Pons (tissue), 1 donor: ENCODE measurements at places on chromosomes 5 and 9.

- no peak for DNase-seq
Observed at GRCh38 chr5:134453016-134453415, 41.3 kb upstream of the CDKN2AIPNL start.

DNA sequence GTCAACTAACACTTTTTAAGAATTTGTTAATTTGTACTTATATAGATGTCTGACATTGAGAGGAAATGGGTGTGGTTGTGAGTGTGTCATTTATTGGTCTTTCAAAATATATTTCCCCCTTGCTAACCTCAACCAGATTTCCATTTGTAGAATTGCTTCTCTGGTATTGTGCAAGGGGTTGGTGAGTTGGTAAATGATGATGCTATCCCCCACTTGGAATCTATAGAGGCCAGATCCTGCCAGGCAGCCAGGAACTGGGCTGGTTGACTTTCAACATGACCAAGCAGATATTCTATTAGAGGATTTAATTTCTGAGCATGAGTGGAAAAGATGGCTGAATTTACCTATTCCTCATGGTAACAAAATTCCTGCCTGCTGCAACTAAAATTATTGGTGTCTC is 306.6 kb upstream of the KIF2A start:
- no peak for DNase-seq

DNA sequence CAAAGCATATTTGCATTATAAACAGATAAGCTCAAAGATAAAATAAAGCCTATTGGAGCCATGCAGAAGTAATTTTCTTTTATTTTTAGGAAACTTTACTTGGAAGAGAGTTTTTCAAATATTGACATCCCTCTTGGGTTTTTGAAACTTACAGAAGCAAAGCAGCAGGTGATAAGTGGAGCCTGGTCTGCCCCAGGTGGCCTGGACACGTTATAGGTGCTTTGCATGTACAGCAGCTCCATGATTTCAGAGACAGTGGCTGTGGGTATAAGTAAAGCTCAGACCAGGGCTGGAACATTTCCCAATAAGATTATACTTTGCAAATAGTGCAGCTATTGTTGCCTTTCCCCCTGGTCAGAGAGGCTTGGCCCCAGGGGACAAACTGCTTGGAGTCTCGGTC is 51.5 kb downstream of the CCDC192 start:
- DNase-seq: no peak

GRCh38 chr9:135098400-135099105 is 11.1 kb downstream of the OLFM1 start:
- DNase-seq: no peak

DNA sequence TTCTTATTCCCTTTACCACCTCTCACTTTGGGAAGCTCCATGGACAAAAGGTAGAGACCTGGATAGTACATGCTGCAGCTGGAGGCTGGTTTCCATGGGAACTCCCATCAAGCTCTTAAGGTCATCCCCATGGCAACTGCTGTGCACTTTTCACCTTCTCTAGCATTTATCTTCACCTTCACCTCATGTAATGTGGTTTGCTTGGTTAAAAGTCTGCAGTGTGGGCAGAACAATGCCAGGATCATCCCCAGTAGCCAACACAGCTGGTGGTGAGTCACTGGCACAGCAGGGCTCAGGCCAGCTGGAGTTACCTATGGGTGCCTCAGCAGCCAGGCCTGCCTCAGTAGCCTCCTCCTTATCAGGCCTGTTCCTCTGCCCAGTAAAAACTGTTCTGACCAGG is 210.5 kb downstream of the GRIA1 start:
- no peak for DNase-seq

DNA sequence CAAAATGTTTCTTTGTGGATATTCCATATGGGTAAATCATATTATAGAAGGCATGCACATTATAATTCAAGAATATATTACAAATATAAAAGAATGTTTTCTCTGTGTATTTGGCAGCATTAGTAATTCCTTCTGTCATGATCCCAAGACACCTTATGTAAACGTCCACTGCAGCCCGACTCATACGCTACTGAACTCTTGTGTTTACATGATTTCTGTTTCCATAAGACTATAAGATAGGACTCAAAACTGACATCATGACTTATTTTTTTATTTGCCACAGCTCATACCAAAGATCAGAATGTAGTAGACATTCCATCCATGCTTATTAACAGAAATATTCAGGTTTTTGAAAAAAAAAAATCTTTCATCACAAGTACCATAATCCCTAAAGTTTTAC is 234.1 kb downstream of the AP3B1 start:
- DNase-seq: no peak
